ENCODE measurements at places on chromosomes 5 and 9.

DNA sequence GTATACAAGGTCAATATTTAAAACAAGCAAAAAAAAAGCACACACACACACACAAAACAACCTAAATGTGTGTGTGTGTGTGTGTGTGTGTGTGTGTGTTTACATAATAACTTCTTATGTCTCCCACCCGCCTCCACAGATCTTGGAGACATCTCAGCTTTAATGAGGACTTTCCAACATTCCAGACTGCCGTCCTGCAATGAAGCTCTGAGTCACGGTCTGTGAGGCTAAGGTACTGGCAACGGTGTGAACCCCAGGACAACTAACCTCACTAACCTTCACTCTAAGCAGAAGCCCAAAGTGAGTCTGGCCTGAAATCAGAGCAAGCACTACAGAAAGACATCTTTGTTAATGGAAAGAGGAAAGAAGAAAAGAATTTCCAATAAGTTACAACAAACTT, 22.3 kb downstream of the ZNF474 start:
- no peak for DNase-seq

DNA sequence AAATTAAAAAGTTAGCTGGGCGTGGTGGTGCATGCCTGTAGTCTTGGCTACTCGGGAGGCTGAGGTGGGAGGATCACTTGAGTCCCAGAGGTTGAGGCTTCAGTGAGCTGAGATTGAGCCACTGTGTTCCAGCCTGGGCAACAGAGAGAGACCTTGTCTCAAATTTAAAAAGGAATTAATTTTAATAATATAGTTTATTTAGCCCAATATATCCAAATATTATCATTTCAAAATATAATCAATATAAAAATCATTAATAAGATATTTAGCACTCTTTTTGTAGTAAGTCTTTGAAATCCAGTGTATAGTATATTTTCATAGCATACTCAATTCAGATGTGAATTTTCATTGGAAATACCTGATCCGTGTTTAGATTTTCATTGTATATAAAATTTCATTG, 43.2 kb upstream of the ORM1 start:
- DNase-seq = no peak

- DNase-seq = no peak
Measured at GRCh38 chr9:125696106-125696647, 10.8 kb downstream of the MAPKAP1 start.

- DNase-seq = no peak
Measured at GRCh38 chr5:56561-57290, 35.2 kb upstream of the PLEKHG4B start.

GRCh38 chr5:142073362-142073988, 35.1 kb upstream of the NDFIP1 start:
- DNase-seq = no peak

All from activated CD4-positive, CD25-positive, alpha-beta regulatory T cell treated with anti-CD3 and anti-CD28 coated beads, Interleukin-2, amount 50 U/mL, for 72 hours (primary cell).